ENCODE measurements at places on chromosomes 12 and 14. TPM values are rescaled to one million over a fixed set of nuclear protein-coding genes. Genes with fewer than 3 reads are reported as not detected.

The OR11H7 gene
- not detected for total RNA-seq

DNA sequence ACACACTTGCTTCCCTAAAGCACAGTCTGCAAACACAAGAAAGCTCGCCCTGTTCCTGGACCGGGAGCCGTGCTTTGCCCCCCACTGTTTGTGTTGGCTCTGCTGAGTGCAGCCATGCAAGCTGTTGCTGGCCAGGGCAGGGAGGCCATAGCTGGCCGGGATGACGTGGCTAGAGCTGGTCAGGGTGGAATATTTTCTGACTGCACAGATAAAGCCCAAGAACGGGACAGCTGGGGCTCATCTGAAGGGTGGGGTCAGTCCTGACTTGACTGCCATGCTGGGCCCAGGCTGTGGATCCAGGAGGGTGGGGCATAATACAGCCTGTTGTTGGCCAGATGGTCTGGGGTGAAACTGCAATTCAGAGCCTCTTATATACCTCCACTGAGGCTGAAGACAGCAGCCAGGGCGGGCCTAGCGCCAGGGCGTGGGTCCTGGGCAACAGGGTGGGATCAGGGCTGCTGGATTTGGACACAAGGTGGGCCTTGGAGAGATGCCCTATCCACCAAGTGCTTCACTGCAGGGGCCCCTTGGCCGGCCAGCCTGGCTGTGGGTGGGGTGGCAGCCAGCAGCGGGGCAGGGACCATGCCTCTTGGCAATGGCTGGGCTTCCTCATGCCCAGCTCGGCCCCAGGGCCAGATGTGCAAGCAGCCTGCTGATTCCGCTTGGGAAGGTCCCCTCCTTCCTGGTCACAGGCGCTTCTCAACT, 14.8 kb downstream of the KMT5A start:
- DNase-seq: no peak

The JAG2 gene
- 0.15 TPM for total RNA-seq

- DNase-seq: no peak
These were observed 16.6 kb downstream of the KCTD10 start for GRCh38 chr12:109460538-109460937.

The RHEBL1 gene
- total RNA-seq: 4.5 TPM

- no peak for DNase-seq
These were observed 12.4 kb downstream of the ST8SIA1 start for GRCh38 chr12:22322091-22322490.

DNA sequence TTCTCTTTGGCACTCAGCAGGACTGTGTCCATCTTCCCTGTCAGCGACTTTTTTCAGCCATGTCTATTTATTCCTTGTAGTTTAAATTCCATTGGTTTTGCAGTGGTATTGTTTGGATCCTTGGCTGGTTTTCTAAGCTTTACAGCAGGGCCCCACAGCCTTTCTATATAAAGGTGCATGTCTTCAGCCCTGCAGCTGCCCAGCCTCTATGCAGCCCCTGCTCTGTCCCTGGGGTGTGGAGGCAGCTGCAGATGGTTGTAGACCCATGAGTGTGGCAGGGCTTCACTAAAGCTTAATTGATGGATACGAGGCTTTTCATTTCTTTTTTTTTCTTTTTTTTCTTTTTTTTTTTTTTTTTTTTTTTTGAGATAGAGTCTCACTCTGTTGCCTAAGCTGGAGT, 29.7 kb downstream of the SFSWAP start:
- DNase-seq: no peak
